Melanocyte of skin (primary cell): ENCODE measurements at places on chromosomes 5 and 9. TPM values are rescaled to one million over a fixed set of nuclear protein-coding genes. Genes with fewer than 3 reads are reported as not detected.

The DIRAS2 gene
- under 0.01 TPM in 1 of 2 replicates, not detected in the other for total RNA-seq

The NTNG2 gene
- 4.5 and 5.8 TPM in 2 replicates for total RNA-seq

The UGT3A2 gene
- not detected in 2 replicates for total RNA-seq

The STKLD1 gene
- total RNA-seq, result 4.1 and 4.7 TPM in 2 replicates

The ANKRD20A1 gene
- 1.1 TPM in 1 of 2 replicates, not detected in the other for total RNA-seq

The RNF208 gene
- not detected in 2 replicates for total RNA-seq

The FGF18 gene
- not detected in 2 replicates for total RNA-seq

The IFNA2 gene
- total RNA-seq, result not detected in 2 replicates

The MYOZ3 gene
- 0.93 and 1.3 TPM in 2 replicates for total RNA-seq

The DMAC1 gene
- total RNA-seq, result 6.5 and 8.7 TPM in 2 replicates

The PCDHGA2 gene
- total RNA-seq, result 0.62 and 0.67 TPM in 2 replicates

The NIPAL4 gene
- total RNA-seq, result not detected in 2 replicates
